ENCODE measurements at places on chromosomes 1 and 21.

DNA sequence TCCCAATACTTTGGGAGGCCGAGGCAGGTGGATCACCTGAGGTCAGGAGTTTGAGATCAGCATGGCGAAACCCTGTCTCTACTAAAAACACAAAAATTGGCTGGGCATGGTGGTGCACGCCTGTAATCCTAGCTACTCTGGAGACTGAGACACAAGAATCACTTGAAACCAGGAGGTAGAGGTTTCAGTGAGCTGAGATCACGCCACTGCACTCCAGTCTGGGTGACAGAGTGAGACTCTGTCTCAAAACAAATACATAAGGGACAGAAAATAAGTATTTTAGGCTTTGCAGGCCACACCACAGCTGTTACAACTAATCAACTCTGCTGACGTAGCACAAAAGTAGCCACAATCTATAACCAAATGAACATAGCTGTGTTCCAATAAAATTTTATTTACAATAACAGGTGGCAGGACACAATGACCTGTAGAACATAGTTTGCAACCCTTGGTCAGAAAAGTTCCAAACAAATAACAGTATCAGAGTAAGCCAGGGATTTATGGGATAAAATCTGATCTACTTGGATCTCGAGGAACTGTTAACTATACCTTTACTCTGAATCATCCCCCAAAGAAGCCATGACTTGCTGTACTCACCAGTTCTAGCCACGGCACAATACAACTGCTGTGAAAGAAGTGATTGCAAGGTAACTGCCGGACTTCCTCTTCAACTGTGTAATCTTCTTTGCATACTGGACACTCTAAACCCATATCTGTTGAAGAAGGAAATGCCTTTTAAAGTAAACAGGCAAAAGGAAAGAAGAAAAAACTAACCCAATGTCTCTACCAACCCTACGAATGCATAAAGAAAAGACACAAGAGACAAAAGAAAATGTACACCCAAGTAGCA, 28.3 kb downstream of the CD160 start:
- no peak for DNase-seq

- DNase-seq: no peak
These were observed 781 bp downstream of the PROX1 start for GRCh38 chr1:213988507-213989001.

GRCh38 chr1:159883134-159883533, 16.8 kb downstream of the CFAP45 start:
- no peak for DNase-seq

DNA sequence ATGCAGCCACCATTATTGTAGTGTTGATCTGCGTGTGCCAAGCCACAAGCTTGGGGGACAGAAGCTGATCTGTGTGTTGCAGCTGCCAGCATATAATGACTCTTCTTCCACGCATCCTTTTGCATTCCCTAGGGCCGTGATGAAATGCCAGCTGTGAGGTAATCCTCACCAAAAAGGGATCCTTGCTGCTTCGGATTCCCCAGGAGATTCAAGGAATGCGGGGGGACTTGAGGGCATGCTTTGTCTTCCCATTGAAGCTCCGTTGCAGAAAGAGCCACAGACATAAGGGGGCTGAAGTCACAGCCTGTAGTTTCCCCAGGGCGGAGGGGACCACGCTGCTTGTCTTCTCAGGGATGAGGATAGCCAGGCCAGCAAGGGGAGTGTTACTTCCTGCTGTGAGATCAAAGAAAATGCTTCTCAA, 281.6 kb upstream of the FMN2 start:
- DNase-seq: no peak

GRCh38 chr1:94408104-94408830, 9.9 kb upstream of the ABCD3 start:
- no peak for DNase-seq

- DNase-seq: no peak
These were observed 65.7 kb downstream of the SDC3 start for GRCh38 chr1:30842697-30843354.

GRCh38 chr1:203126866-203127665, 460 bp upstream of the ADORA1 start:
- no peak for DNase-seq

DNA sequence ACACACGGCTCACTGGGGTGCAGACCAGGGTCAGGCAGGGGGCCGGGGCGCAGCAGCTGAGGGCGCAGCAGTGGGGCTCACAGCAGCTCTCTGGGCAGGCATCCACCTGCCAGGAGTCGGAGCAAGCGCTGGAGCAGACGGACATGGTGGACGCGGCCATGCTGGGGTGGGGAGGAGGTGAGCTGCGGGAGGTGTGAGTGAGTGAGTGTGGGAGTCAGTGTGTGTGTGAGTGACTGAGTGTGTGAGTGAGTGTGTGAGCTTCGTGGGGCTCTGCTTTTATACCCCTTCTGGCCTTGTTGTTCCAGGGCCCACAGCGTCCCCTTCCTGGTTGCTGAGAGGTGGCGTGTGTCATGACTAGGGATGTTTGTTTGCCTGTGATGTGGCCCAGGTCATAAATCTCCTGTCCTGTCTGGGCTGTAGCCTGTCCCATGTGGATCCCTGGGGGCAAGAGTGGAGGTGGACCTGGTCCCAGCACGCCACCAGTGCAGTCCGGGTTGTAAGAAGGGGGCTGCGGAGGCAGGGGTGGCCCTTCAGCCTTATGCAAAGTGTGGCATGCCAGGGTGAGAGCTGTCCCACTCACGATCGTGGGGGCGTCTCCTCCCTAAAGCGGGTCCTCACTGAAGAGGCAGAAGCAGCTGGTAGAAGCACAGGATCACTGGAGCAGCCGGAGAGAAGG, at the start of gene KRTAP10-1:
Gene KRTAP10-1 (minus strand): TSS at position 205 of the 676 bp plus-strand sequence. CDS start 45 bp downstream, at position 160.
- no peak for DNase-seq

GRCh38 chr1:58922302-58923089, 138.6 kb upstream of the JUN start:
- peak; percentile 84 for DNase-seq

DNA sequence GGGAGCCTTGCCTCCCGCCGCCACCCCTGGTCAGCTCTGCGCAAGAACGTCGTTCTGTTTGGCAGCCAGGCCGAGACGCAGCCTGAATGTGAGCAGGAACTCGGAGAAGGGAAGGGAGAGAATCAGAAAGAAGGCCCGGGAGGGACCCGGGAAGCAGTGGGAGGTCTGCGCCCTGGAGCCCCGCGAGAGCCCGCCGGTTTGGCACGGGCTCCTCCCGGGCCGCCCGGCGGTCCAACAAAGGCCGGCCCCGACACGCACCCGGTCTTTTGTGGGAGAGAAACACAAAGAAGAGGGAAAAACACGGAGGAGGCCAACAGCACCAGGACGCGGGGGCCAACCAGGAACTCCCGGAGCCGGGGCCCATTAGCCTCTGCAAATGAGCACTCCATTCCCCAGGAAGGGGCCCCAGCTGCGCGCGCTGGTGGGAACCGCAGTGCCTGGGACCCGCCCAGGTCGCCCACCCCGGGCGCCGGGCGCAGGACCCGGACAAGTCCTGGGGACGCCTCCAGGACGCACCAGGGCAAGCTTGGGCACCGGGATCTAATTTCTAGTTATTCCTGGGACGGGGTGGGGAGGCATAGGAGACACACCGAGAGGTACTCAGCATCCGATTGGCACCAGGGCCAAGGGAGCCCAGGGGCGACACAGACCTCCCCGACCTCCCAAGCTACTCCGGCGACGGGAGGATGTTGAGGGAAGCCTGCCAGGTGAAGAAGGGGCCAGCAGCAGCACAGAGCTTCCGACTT, 2.7 kb upstream of the OLIG2 start:
- no peak for DNase-seq

DNA sequence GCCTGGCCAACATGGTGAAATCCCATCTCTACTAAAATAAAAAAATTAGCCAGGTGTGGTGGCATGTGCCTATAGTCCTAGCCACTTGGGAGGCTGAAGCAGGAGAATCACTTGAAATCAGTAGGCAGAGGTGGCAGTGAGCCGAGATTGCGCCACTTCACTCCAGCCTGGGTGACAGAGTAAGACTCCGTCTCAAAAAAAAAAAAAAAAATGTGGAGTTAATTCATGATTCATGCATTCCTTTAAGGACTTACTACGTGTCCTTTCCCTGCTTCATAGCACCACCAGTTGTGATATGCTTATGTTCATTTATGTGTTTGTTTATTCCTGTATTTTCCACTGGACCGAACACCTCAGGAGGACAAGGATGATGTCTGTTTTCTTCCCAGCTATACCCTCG, 12.7 kb upstream of the PRELP start:
- DNase-seq: peak; percentile 85

GRCh38 chr21:32523988-32524719, 61.2 kb downstream of the TCP10L start:
- no peak for DNase-seq

GRCh38 chr1:85339656-85340399, 63.4 kb upstream of the BCL10 start:
- no peak for DNase-seq

GRCh38 chr1:50631161-50631560, 207.9 kb upstream of the DMRTA2 start:
- DNase-seq: no peak

- DNase-seq: no peak
These were observed 2.2 kb downstream of the NRIP1 start for GRCh38 chr21:15062606-15062965.

GRCh38 chr1:43217747-43218146, 45.6 kb downstream of the CFAP57 start:
- no peak for DNase-seq

DNA sequence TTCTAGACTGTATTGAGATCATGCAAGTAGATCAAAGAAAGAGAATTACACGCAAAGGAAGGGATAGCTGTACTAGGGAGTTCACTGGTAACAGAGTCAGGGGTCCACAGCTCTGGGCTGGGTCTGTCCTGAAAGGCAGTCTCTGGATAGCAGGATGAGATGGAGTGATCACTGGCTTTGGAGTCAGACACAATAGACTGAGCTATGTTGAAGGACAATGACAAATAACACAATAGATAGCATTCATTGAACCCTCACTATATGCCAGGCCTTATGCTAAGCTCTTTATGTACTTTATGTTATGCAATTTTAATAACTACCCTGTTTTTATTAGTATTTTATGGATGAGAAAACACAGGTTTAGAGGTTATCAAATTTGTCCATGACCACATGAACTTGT, 10.0 kb upstream of the DNAJC6 start:
- no peak for DNase-seq

DNA sequence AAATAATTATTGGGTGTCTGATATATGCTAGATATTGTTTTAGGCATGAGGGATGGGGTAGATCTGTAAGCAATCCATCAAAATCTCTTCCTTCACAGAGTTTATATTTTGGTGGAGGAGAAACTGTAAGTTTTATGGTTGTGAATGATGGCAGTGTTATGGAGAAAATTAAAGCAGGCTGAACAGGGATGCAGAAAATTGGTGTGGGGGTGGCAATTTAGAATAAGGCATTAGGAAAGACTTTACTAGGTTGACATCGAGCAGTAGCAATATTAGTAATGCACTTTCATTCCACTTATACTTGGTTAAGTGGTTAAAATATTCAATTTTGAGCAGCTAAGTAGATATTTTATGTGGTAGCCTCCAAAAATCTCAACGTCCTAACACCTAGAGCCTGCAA, 261.1 kb upstream of the SNX7 start:
- DNase-seq: no peak

DNA sequence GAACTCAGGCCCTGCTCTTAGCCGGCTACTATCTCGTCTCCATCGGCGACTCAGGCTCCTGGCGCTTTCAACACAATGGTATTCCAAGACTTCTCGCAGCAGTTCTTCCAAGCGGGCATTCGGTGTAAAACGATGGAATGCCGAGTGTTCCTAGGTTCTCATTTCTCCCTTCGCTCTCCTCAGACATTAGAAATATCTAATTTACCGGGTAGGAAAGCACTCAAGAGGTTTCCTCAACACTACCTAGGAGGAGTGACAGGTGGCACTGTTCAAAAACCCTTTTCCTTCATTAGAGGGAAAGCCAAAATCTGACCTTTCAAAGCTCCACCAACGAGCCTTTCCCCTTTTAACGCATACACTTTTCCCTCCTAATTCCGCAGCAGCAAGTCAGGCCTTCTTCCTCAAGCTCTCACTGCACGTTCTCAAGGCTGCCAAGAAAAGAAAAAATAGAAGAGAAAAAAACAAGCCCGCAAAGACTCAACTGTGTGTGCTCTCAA, 601 bp downstream of the UBE2G2 start:
- no peak for DNase-seq

- DNase-seq: no peak
These were observed 5.7 kb downstream of the DDAH1 start for GRCh38 chr1:85459290-85459689.

DNA sequence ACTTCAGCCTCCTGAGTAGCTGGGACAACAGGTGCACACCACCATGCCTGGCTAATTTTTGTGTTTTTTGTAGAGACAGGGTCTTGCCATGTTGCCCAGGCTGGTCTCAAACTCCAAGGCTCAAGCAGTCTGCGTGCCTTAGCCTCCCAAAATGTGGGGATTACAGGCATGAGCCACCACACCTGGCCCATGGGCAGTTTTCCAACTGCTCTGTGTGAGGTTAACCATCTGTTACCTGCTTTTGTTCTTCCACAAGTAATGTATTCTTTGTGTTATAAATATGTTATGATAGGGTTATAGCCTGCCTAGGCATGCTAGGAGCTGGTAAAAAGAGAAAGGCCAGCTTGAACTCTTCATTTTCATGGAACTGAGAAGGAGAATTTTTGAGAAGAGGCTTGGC, 30.7 kb downstream of the TUFT1 start:
- no peak for DNase-seq

GRCh38 chr1:50930965-50931737, 28.9 kb downstream of the FAF1 start:
- DNase-seq: no peak

GRCh38 chr1:62304515-62304914, 14.7 kb downstream of the KANK4 start:
- no peak for DNase-seq

DNA sequence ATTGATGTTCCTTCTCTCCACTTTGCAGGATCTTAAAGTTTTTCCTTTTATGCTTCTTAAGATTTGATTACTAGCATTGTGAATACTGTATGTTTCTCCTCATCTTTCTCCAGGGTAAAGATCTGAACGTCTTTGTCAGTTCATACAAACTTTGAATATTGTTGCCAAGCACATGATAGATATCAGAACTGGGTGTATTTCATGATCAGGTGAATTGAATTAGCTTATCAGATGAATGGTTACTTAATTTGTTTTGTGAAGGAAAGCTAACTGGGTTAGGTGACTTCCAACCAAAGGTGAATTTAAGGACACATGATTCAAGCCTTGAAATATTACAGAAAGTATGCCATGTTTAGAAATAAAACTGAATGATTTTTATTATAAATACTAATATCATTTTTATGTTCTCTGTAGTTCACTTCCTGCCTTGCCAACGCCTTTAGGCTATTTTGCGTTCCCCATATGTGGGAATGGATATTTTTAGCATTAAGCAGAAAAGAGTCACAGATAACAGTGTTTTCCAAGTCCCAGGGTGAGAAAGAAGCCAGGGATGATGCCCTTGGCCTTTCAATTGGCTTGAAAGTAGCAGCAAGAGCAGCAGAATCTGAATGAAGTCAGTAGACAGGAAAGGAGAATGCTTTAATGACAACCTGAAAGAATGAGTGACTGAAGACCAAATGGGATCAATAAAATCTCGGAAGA, 752.1 kb downstream of the NCAM2 start:
- DNase-seq: no peak

All from left lung (tissue), 14 donors.